Activated CD4-positive, alpha-beta memory T cell treated with anti-CD3 and anti-CD28 coated beads for 36 hours (primary cell): ENCODE measurements at places on chromosomes 3 and 15.

GRCh38 chr3:192834428-192834827, 83.2 kb downstream of the MB21D2 start:
- no peak overlapping the region for H3K27ac ChIP-seq
- peaks cover 2% of the 10 kb centered on the region for H3K36me3 ChIP-seq
- H3K27me3 ChIP-seq: peaks cover 1% of the 10 kb centered on the region
- DNase-seq: no peak
- H3K4me1 ChIP-seq: peaks cover 60% of the 10 kb centered on the region

GRCh38 chr3:125054449-125055329, 1.1 kb downstream of the HEG1 start:
- peak overlapping the region; percentile 88 for H3K4me3 ChIP-seq
- no peaks in the 10 kb centered on the region for H3K36me3 ChIP-seq
- H3K4me1 ChIP-seq: peaks cover 47% of the 10 kb centered on the region
- peaks cover 3% of the 10 kb centered on the region for H3K27me3 ChIP-seq
- peak overlapping the region; percentile 60 for H3K27ac ChIP-seq

- H3K36me3 ChIP-seq: no peaks in the 10 kb centered on the region
- no peak for DNase-seq
- no peak overlapping the region for H3K4me3 ChIP-seq
- H3K27me3 ChIP-seq: no peaks in the 10 kb centered on the region
- no peaks in the 10 kb centered on the region for H3K4me1 ChIP-seq
Observed at GRCh38 chr3:19215427-19215826, 67.1 kb downstream of the KCNH8 start.

DNA sequence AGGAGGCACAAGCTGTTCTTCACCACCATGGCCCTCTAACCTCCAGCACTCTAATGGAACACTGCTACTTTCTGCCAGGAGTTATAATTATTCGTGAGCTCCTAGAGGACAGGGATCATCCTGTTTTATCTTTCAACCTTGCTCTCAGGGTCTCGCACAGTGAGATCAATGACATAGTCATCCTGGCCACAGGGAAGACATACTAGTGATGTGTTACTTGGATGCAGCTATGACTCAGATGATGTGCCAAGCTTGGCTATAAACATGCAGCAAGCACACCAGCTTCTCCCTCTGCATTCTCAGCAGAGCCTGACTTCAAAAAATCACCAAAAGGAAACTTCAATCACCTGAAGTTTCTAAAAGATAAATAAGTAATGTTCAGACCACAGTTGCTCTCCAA, 203.8 kb upstream of the HES1 start:
- H3K27ac ChIP-seq: no peak overlapping the region
- DNase-seq: no peak
- peaks cover 2% of the 10 kb centered on the region for H3K4me1 ChIP-seq

DNA sequence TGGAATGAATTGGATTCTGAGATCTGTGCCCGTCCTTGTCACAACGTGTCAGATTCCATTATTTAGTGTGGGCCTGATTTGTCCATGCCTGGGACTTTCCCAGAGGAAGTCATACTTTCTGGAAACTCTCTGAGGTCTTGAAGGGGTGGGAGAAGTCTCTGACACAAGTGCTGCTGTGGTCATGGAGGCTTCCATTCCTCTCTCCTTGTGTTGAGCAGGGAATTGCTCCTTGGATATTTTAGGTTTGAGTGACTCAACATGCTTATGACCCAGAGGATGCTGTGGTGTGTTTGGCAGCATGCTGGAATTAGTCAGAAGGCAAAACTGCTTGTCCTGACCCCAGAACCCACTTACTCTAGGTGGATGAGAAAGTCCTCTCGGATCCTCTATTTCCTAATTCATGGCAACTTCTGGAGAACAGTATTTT, 132.1 kb downstream of the LPP start:
- H3K4me3 ChIP-seq: no peak overlapping the region
- peaks cover 51% of the 10 kb centered on the region for H3K4me1 ChIP-seq
- H3K27me3 ChIP-seq: no peaks in the 10 kb centered on the region
- H3K27ac ChIP-seq: peak overlapping the region; percentile 34

- H3K27me3 ChIP-seq: no peaks in the 10 kb centered on the region
- DNase-seq: no peak
- H3K4me3 ChIP-seq: no peak overlapping the region
- H3K4me1 ChIP-seq: peaks cover 14% of the 10 kb centered on the region
Observed at GRCh38 chr3:146517684-146518435, 26.5 kb downstream of the PLSCR1 start.

DNA sequence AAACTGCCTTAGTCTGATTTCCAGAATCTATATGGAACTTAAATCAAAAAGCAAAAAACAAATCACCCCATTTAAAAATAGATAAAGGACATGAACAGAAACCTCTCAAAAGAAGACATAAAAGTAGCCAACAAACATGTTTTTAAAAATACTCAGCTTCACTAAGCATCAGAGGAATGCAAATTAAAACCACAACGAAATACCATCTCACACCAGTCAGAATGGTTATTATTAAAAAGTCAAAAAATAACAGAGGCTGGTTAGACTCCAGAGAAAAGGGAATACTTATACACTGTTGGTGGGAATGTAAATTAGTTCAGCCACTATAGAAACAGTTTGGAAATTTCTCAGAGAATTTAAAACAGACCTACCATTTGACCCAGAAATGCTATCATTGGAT, 367.9 kb downstream of the ZIC4 start:
- H3K27me3 ChIP-seq: no peaks in the 10 kb centered on the region
- no peak overlapping the region for H3K27ac ChIP-seq
- H3K4me1 ChIP-seq: no peaks in the 10 kb centered on the region
- no peaks in the 10 kb centered on the region for H3K36me3 ChIP-seq

- DNase-seq: no peak
- no peak overlapping the region for H3K27ac ChIP-seq
- no peaks in the 10 kb centered on the region for H3K4me1 ChIP-seq
- no peaks in the 10 kb centered on the region for H3K36me3 ChIP-seq
- no peaks in the 10 kb centered on the region for H3K27me3 ChIP-seq
- no peak overlapping the region for H3K4me3 ChIP-seq
Observed at GRCh38 chr3:74812756-74813155, 198.3 kb upstream of the CNTN3 start.

DNA sequence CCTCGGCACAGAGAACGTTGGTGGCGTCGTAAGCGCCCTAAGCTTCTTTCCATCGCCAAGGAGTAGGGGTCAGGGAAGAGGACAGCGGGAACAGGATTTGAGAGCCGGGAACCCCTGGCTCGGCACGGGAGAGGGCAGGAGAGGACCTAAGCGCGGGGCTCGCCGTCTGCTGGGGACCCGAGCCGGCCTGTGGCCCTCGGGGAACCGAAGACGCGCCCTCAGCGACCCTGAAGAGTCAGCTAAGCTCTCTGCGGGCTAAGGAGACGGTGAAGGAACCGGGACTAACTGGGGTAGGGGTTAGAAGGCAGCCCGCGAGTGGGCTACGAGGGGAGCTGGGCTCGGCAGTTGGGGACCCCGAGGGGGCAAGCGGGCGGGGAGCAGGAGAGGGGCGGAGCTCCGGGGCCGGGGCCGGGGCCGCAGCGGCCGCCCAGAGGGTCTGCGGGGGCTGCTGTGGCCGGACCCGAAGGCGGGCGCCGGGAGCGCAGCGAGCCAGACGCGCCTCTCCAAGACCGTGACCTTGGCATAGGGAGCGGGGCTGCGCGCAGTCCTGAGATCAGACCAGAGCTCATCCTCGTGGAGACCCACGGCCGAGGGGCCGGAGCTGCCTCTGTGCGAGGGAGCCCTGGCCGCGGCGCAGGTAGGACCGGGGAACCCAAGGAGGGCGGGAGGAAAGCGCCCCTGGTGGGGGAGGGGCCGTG, 574 bp downstream of the CASR start:
- H3K27me3 ChIP-seq: peaks cover 61% of the 10 kb centered on the region
- DNase-seq: no peak
- no peak overlapping the region for H3K27ac ChIP-seq
- H3K4me1 ChIP-seq: peaks cover 7% of the 10 kb centered on the region

DNA sequence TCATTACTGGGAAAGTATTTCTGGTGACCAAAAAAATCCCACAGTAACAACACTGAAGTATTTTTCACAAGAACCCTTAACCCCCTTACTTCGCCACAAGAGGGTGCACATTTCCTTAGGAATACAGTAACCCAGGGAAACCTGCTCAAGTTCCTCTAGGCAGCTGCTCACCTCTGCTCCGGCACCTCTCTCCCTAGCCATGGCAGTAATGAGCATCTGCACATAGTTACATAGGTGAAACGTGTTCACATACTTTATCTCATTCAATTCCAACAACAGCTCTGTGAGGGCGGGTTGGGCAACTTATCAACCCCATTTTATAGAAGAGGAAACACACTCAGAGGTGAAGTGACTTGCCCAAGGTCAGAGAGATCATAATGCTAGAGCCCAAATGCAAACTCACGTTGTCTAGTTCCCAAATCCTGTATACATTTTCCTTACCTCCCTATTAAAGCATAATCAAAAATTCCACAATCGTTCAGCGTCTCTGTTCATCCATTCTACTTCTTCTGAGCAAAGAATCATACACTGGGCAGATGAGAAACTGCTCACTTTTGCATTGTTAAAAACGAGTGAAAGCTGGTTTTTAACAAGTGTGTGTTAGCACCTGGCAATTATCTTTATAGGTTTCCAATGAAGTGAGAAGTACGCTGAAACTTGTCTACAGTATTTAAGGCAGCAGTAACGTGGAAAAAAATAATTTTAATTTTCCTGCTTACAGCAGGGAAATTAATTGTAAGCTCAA, 90.7 kb downstream of the IGF2BP2 start:
- peak; percentile 11 for DNase-seq
- H3K4me3 ChIP-seq: no peak overlapping the region
- no peaks in the 10 kb centered on the region for H3K4me1 ChIP-seq
- H3K27me3 ChIP-seq: peaks cover 8% of the 10 kb centered on the region
- no peaks in the 10 kb centered on the region for H3K36me3 ChIP-seq

- no peak for DNase-seq
- no peaks in the 10 kb centered on the region for H3K36me3 ChIP-seq
- peaks cover 4% of the 10 kb centered on the region for H3K4me1 ChIP-seq
- no peak overlapping the region for H3K27ac ChIP-seq
- H3K4me3 ChIP-seq: no peak overlapping the region
- peaks cover 2% of the 10 kb centered on the region for H3K27me3 ChIP-seq
Observed at GRCh38 chr15:78372880-78373279, 32.7 kb downstream of the CRABP1 start.

- no peak overlapping the region for H3K4me3 ChIP-seq
- H3K36me3 ChIP-seq: peaks cover 43% of the 10 kb centered on the region
- no peaks in the 10 kb centered on the region for H3K27me3 ChIP-seq
- DNase-seq: no peak
Observed at GRCh38 chr3:186964616-186965015, 34.3 kb downstream of the ST6GAL1 start.

DNA sequence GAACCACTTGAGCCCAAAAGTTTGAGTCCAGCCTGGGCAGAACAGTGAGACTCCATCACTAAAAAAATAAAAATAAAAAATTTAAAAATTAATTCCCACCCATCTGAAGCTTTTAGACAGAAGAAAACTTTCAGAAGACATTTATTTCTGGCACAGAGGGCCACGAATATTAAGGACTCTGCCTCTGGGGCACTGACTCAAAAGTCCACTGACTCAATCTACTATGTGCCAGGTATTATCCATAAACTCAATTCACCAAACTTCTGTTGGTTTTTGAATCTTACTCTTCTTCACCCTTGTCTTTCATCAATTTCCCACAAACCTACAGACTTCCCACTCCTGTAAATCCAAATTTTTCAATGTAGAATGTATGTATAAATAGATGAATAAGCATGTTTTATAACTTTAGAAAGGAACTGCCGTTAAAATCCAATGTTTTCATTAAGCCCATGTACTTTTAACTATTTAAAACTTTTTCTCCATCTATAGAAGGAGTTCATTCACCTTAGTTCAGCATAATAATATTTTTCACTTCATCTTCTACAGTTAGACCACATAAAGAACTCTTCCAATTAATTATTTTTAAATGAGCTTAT, 19.9 kb downstream of the ATP13A3 start:
- DNase-seq: no peak
- H3K27ac ChIP-seq: peak overlapping the region; percentile 2
- H3K36me3 ChIP-seq: peaks cover 4% of the 10 kb centered on the region
- no peak overlapping the region for H3K4me3 ChIP-seq

GRCh38 chr15:63048776-63049665, 6.5 kb downstream of the TPM1 start:
- no peaks in the 10 kb centered on the region for H3K36me3 ChIP-seq
- H3K4me1 ChIP-seq: peaks cover 12% of the 10 kb centered on the region
- peak; percentile 62 for DNase-seq
- H3K27me3 ChIP-seq: peaks cover 27% of the 10 kb centered on the region
- peak overlapping the region; percentile 58 for H3K27ac ChIP-seq
- peak overlapping the region; percentile 91 for H3K4me3 ChIP-seq

DNA sequence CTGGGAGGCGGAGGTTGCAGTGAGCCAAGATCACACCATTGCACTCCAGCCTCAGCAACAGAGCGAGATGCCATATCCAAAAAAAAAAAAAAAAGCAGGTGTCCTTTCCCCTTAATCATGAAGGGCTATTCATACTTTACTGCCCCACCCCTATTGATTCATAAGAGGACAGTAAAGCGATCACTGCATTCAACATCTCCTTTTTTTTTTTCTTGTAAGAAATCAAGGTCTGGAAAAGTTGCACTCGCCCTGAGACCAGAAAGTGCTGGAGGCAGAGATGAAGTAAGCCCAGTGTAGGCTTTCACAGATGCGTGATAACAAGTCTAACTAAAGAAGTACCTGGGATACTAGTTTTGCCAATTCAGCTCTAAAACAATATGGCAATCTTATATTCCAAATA, 24.2 kb downstream of the B3GNT5 start:
- H3K36me3 ChIP-seq: peaks cover 5% of the 10 kb centered on the region
- peaks cover 5% of the 10 kb centered on the region for H3K4me1 ChIP-seq
- DNase-seq: no peak
- H3K27me3 ChIP-seq: no peaks in the 10 kb centered on the region
- H3K27ac ChIP-seq: no peak overlapping the region
- H3K4me3 ChIP-seq: no peak overlapping the region

DNA sequence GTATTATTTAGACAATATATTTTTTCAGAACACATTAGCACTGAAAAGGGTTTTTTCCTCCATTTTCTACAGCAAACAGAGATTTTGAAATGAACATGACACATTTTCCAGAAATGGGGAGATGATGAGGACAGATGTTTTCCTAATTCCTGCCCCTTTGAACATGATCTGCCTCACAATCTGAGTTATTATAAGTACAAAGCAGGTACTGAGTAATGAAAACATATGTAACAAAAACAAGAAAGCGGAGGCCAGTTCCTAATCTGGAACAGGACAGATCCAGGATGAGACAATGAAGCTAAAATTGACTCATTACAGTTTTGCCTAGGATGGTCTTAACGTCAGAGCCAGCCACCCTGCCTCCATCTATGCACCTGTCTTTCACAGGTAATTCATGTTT, 642.8 kb upstream of the NR2F2 start:
- H3K27me3 ChIP-seq: no peaks in the 10 kb centered on the region
- no peak for DNase-seq
- no peak overlapping the region for H3K4me3 ChIP-seq
- H3K36me3 ChIP-seq: no peaks in the 10 kb centered on the region

- no peak overlapping the region for H3K27ac ChIP-seq
- H3K27me3 ChIP-seq: peaks cover 11% of the 10 kb centered on the region
- no peak for DNase-seq
- no peak overlapping the region for H3K4me3 ChIP-seq
- H3K4me1 ChIP-seq: no peaks in the 10 kb centered on the region
Observed at GRCh38 chr15:58016581-58017175, 48.8 kb downstream of the ALDH1A2 start.
